Effector memory CD4-positive, alpha-beta T cell (primary cell): ENCODE measurements at places on chromosomes 6 and 20.

DNA sequence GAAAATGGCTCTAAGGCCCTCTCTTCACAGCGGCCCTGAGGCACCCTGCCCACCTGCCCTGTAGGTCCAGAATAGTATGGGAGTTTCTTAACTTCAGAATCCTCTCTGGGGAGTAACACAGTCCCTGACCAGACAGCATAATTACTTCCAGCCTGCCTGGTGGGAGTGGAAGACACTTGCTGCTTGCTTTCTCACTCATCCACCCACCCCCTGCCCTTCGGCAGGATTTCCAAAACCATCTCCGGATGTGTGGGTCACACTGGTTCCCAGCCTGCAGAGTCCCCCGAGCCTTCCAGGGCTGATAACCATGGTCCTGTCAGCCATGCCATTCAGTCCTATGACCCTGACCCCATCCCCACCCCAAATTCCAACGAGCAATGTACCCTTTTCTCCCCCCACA lies 5.4 kb downstream of the SLC29A1 start:
- DNase-seq = no peak

GRCh38 chr20:16612706-16613105 lies 39.5 kb upstream of the KIF16B start:
- DNase-seq = no peak

GRCh38 chr20:3473944-3474343 lies 3.1 kb downstream of the ATRN start:
- DNase-seq = no peak

DNA sequence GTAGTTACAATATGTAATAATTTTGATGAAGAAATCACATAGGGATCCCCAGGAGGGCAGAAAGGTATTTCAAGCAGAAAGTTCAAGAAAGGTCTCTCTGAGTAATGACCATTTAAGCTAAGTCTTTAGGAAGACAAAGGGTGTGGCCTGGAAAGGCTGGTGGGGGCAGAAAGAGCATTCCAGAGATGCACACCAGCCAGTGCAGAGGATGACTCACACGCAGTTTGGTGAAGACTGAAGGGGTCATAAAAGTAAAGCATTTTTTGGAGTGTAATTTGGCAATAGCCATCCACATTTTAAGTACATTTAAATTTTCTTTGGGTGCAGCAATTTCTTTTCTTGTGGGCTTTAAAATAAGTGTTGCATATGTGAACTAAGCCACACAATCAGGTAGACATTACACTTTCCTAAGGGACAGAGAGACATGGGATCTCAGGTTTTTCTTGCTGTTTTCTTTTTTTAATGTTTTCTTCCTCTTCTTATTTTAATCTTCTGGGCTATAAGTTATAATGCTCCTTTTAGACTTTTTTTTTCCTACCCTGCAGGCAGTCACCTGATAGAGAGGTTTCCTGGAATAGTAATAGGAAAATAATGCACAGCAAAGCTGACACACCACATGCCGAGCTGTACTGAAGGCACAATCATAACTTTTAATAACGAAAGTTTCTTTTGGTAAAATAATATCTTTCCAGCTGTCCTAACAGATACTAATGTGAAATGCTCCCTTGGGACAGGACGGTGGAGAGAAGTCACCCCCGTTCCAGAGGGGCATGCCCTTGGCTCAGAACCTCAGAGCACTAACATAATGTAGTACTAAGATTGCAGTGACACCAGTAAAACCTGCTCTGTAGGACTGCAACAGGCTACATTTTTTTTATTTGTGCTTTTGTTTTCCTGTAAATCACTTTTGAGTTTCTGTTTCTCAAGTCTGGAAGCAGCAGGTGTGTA lies 49.6 kb upstream of the PTPRK start:
- DNase-seq = no peak

- DNase-seq = no peak
These were observed 48.2 kb downstream of the SLC22A23 start for GRCh38 chr6:3408665-3409064.

DNA sequence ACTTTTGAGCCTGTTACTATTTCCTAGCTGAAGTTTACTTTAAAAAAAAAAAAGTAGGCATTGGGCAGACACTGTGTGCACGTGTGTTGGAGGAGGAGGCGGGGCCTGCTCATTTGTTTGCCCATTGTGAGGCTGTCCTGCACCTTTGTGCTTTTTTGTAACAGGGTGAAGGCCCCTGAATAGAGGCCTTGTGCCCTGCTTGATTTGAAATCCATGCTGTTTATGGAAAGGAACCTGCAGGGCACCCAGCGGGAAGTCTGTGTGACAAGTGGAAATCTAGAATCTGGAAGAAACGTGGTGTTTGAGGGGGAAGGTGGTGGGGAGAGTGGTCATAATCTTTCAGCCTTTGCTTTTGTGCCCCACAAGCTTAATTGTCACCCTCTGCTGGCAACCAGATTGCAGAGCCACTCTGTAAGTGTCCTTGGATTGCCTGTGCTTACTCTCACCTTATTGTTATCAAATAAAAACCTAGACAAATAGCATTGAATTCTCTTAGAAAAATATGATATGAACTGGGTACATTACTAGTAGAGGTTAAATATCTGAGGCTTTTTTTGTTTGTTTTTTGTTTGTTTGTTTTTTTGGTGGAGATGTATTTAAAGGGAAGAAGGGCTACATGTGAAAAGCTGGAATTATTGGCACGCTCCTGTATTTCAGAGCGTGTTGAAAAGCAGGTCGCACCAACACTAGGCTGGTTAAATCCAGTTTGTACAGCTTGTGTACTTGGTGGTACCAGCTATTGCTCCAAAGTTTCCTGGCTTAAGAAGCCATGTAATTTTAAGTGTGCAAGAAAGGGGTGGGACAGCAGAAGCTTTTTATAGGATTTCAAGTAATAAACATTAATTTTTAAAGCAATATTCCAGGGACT lies 156.3 kb downstream of the ARID1B start:
- no peak for DNase-seq

GRCh38 chr20:52941808-52942207 lies 30.4 kb upstream of the TSHZ2 start:
- DNase-seq = no peak

- no peak for DNase-seq
These were observed 564.3 kb upstream of the MARCKS start for GRCh38 chr6:113292646-113293422.

- no peak for DNase-seq
These were observed 168.7 kb downstream of the PAX1 start for GRCh38 chr20:21874127-21874526.
